ENCODE measurements at places on chromosomes 3 and 15.

DNA sequence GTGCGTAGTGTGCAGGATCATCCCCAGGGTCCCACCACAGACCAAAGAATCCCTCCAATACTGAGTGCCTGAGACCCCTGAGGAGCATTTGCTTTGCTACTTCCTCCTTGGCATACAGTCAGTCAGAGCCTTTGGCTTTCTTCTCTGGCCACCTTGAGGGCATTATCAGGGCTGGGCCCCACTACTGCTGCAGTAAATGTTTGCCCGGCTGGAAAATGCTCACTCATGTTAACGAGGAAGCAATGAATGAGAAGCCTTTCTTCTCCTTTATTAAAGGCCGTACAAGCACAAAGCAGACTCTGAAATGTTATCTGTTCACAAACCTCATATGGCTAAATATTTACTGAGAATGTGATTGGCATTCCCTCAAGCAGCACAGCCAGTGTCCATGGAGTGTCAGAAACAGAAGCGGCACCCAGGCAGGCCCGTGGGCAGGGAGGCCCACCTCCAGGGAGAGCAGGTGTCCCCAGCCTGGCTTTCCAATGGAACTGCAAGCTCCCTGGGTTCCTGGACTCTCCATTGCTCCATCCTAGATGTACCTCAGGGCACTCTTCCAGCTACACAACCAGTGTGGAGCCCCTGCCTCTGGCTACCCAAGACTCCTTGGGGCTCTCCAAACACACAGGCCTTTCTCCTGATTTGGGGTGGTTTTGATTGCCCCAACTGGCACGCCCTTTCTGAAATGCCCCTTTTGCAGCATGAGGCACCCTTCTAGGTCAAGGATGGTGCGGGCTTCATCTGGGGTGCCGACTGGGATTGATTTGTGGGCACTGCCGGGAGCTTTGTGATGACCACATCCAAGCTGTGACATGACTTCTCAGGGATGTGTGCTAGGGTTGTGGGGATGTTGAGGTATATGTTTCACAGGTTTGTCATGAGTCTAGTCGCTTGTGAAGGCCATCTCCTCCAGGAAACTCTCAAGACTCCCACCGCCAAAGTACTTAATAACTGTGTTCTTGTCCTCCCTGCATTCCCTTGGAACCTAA lies 195.6 kb downstream of the FAM43A start:
- no peak for DNase-seq

- DNase-seq, result no peak
Measured at GRCh38 chr3:129655291-129655700, 48.8 kb upstream of the PLXND1 start.

GRCh38 chr3:58179235-58180098 lies 31.3 kb downstream of the DNASE1L3 start:
- no peak for DNase-seq

DNA sequence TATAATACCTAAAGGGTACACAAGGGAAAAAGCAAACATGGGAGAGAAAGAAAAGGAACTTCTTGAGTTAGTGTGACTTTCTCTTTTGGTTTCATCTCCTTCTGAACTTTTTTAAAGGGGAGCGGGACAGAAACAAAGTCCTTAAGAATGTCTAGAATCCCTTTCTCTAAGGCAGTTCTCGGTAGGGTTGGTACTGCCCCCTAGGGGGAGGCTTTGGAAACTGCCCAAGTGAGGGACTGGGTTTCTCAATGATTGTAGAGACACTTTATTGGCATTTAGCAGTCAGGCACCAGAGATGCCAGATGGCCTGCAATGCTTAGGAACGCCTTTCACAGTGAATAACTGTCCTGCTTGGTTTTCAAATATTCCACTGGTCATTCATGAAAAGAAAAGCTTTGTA lies 172.7 kb downstream of the WDR72 start:
- no peak for DNase-seq

GRCh38 chr3:197349368-197349767 lies 51.0 kb upstream of the DLG1 start:
- no peak for DNase-seq

DNA sequence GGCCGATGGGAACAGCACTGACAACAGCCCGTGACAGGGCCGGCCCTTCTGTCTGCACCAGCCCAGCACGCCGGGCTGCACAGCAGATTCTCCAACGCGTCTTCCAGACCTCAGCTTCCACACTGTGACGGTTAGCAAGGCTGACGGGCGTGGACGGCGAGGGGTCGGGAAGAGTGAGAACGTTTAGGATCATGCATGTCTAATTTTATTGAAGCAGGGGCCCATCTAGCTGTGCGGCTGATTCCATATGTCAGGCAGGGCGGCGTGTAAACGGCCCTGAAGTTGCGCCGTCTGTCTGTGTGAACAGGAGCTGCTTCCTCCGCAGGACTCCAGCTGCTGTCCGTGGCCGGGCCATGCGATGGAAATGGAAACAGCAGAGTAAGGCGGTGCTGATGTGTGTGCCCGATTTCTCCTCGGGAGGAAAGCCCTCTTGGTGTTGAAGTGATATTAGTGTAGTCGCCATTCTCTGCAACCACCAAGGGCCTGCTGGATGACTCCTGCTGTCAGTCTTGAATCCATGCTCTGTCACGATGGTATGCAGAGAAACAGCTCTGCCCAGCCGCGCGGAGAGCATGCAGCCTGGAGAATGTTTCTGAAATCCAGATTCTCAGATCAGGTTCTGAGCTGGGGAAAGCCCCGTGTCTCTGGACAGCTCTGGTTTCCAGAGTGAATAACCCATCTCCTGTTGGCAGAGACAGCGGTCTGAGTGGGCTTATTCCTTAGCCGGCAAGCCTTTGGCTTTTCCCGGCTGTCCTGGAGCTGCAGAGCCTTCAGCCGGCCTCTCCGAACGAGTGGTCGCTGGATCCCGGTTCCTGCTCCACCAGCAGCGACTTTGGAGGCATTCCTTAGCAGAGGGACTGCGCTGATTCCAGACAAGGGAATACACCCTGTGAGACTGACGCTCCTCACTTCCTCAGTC lies 158.1 kb upstream of the UBE3A start:
- DNase-seq, result no peak

GRCh38 chr3:112974894-112975293 lies at the start of gene CD200R1:
TSS of gene CD200R1 (minus strand) at chr3:112975103. CDS start at chr3:112974857, 246 bp downstream.
- DNase-seq, result no peak

- DNase-seq, result peak; percentile 32
Measured at GRCh38 chr3:56459104-56459496, 9.2 kb downstream of the ERC2 start.

- DNase-seq, result no peak
Measured at GRCh38 chr15:93358166-93359059, 269.4 kb upstream of the RGMA start.

GRCh38 chr3:49733551-49733950 lies 9.8 kb upstream of the GMPPB start:
- no peak for DNase-seq

- no peak for DNase-seq
Measured at GRCh38 chr15:77440378-77440999, 19.8 kb downstream of the HMG20A start.

- DNase-seq, result no peak
Measured at GRCh38 chr3:27325419-27325818, 43.8 kb downstream of the NEK10 start.
